ENCODE measurements at places on chromosomes 1 and 21. TPM values are rescaled to one million over a fixed set of nuclear protein-coding genes. Genes with fewer than 3 reads are reported as not detected.
A peak's percentile ranks its signal among the peaks of the same experiment; 100 is the strongest.

DNA sequence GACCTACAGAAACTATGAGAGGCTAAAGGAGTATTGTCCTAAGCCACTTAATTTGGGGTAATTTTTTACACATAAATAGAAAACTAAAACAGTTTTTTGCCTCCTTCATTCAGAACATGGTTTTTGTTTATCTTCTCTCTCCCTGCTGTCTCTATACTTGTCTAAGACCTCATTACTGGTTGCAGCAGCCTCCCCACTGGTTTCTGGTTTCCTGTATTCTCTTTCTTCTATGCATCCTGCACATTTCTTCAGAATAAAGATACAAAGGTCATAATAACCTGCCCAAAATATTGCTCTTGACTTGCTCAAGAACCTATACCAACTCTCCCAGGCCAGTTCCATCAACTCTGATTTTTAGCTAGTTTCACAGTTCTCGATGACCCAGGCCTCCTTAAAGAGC is 19.8 kb upstream of the BOLA1 start:
- H3K4me1 ChIP-seq: peaks cover 6% of the 10 kb centered on the region
- no peak overlapping the region for H3K4me3 ChIP-seq
- no peaks in the 10 kb centered on the region for H3K36me3 ChIP-seq
- no peaks in the 10 kb centered on the region for H3K27me3 ChIP-seq

DNA sequence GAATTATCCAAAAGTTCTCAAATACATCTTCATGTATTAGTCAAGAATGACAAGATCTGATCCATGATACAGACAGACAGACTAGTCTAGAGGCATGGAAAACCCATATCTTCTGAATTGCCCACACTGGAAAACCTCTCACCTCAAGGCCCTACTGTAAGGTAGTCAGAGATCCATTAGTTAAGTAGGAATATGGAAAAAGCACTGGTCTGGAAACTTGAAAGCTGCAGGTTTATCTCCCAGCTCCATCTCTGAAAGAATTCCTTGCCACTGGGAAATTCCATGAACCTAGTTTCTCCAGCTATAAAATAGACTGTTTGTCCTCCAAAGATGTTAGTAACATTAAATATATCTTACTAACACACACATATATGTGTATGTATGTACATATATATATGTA is 169.2 kb downstream of the AKT3 start:
- 0 out of 2 replicates have a peak, but pooled peaks cover 5% of the 10 kb centered on the region for H3K4me1 ChIP-seq
- no peak overlapping the region for H3K27ac ChIP-seq
- no peak overlapping the region for H3K4me3 ChIP-seq

PLPPR5 gene
- not detected for total RNA-seq

SERTAD4 gene
- 0.97 TPM for total RNA-seq

XKR8 gene
- 5.4 TPM for total RNA-seq

DNA sequence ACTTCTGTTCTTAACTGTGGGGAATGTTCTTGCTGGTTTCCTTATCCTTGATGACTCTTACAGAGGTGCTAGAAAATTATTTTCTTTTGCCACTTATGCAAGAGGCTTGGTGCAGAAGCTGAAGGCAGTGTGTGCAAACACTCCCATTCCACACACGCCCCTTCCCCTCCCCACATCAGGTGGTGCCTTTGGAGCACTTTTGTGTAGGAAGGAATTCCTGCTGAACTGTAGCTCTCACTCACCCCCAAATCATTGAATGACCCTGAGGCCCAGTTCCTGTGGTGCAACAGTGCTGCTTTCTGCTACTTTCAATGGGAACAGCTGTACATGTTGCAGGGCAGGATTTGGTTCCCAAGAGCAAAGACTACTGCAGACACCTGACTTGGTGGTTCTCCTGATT is 101.8 kb downstream of the CD247 start:
- DNase-seq: no peak
- no peaks in the 10 kb centered on the region for H3K4me1 ChIP-seq
- H3K36me3 ChIP-seq: peaks cover 5% of the 10 kb centered on the region
- no peaks in the 10 kb centered on the region for H3K27me3 ChIP-seq

DNA sequence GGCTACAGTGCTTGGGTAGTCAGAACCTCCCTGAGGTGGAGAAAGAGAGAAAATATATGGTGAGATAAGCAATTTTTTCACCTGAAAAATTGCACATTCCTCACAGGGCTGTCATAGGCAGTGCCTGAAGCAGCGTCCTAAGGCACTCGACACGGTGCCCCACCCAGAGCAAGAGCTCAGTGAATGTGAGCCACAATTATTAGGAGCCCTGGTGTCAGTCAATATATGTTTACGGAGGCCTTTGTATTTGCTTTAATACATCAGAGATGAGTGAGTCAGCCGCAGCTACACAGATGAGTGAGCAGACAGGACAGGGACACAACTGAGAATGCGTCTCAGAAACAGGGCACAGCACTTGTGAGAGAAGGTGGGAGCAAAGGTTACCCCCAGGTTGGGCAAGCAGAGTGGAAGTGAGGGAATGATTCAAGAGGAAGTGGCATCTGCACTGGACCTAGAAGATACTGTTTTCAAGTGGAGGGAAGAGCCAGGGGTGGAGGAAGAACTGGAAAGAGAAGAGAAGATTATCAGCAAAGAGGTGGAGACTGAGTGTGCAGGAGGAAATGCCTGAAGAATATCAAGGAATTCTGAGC is 5.2 kb upstream of the PIGC start:
- H3K4me3 ChIP-seq: no peak overlapping the region
- no peaks in the 10 kb centered on the region for H3K36me3 ChIP-seq
- H3K27me3 ChIP-seq: no peaks in the 10 kb centered on the region
- no peak overlapping the region for H3K27ac ChIP-seq
- DNase-seq: peak; percentile 23
- H3K4me1 ChIP-seq: peaks cover 14% of the 10 kb centered on the region

- no peak overlapping the region for H3K4me3 ChIP-seq
- no peak overlapping the region for H3K27ac ChIP-seq
- H3K4me1 ChIP-seq: no peaks in the 10 kb centered on the region
- no peaks in the 10 kb centered on the region for H3K36me3 ChIP-seq
Measured at GRCh38 chr1:157193219-157193618, 55.0 kb upstream of the ETV3 start.
